ENCODE measurements at places on chromosomes 1 and 21. TPM values are rescaled to one million over a fixed set of nuclear protein-coding genes. Genes with fewer than 3 reads are reported as not detected.

The STXBP3 gene
- total RNA-seq = 44.7 TPM

The OR2L8 gene
- not detected for total RNA-seq

- no peak for DNase-seq
These were observed 4.7 kb downstream of the C1orf35 start for GRCh38 chr1:228098323-228098931.

The RHEX gene
- not detected for total RNA-seq

GRCh38 chr1:159279773-159280172, 22.4 kb upstream of the FCER1A start:
- no peak for DNase-seq

DNA sequence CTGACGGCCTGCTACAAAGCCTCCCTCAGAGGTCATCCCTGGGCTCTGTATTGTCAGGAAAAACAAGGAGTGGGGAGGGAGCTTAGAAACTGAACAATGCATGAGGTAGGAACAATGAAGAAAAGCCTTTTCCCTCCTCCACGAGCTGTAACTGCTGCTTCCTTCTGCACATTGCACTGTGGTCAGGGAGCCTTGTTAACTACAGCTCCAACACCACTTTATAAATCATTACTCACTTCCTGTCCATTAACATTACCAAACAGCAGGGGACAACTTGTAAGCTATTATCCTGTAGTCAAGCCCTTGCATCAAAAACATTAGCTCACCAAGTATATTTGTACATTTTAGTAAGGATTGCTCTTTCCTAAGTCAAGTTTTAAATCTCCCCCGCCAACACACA, 336.0 kb upstream of the NR5A2 start:
- peak; percentile 81 for DNase-seq

DNA sequence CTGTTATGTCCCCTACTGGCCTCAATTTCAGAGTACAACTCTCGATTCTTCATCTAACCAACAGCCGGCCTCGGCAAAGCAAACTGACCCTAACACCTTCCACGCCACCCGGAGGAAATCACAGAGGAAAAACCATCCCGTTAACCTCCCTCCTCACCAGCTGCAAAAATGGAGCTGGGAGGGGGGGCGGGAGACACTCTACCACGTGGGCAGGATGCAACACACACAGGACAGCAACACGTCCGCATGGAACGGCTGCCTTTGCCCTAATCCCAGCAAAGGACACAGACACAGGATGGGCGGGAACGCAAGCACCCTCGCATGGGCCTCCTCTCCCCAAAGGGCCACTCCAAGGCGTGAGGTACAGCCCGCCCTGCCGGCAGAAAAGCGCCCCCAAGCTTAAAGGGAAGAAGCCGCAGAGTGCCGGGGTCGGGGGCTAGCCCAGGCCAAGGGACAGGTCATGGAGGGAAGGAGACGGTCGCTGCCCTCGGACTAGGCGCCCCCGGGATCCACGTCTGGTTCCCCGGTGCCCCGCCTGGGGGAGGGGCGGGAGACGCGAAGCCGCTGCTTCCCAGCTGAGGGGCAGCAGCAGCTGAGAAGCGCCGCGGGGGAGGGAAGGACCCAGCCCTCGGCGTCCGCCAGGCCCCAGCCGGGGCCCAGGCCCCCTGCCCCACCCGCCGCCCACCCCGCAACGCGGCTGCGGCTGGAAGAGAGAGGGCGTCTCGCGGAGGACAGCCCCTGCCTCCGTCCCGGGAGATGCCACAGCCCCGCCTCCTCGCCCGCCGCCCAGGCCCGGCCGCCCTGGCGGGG, 590 bp downstream of the FOXJ3 start:
- DNase-seq = peak; percentile 63

- DNase-seq = no peak
These were observed 7.7 kb upstream of the CD34 start for GRCh38 chr1:207918581-207918980.

DNA sequence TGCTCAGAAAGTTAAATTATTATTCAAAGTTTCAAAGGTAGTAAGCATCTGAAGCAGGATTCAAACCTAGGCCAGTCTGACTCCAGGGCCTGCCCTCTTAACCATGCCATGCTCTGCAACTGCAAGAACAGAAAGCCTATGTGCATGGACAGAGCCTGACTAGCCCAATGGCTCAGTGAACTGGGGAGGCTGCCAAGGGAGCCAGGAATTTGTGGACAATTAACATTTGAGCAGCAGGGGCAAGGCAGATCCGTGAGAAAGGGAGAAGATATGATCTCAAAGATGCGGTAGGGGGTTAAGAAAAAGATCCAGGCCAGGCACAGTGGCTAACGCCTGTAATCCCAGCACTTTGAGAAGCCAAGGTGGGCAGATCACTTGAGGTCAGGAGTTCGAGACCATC, 6.5 kb upstream of the ATP1A4 start:
- DNase-seq = peak; percentile 56

DNA sequence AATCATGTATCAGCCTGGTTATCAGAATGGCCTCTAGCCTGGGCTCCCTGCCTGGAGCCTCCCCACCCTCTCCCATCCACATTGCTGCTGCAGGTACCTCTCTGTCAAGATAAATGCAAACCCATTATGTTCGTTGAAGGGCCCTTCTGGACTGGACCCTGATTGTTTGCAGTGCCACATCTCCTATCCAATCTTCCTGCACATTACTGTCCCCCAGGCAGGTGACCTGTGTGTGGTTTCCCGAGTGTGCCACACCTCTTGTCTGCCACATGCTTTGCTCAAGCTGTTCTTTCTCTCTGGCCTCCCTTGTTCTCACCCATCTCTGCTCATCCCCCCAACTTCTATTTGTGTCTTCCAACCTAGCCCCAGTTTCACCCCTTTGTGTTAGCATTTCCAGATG, 32.4 kb downstream of the IER5 start:
- no peak for DNase-seq

The DNM3 gene
- 0.25 TPM for total RNA-seq

GRCh38 chr1:67863637-67864036, 30.4 kb upstream of the GNG12 start:
- no peak for DNase-seq

DNA sequence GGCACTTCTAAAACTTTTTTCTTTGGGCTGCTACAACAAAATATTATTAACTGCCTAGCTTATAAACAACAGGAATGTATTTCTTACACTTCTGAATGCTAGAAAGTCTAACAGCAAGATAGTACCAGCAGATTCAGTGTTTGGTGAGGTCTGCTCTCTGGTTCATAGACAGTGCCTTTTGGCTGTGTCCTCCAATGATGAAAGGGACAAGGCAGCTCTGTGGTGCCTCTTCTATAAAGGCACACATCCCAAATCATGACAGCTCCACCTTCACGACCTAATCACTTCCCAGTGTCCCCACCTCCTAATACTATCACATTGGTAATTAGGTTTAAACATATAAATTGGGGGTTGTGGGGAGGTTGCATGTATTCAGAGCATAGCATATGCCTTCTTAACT, 9.5 kb downstream of the CFH start:
- no peak for DNase-seq

The IGSF5 gene
- not detected for total RNA-seq

The PATJ gene
- 7.5 TPM for total RNA-seq

GRCh38 chr1:1175221-1176062, 1.8 kb downstream of the TTLL10 start:
- no peak for DNase-seq

- no peak for DNase-seq
These were observed 59.0 kb downstream of the NDUFS5 start for GRCh38 chr1:39085174-39085573.

DNA sequence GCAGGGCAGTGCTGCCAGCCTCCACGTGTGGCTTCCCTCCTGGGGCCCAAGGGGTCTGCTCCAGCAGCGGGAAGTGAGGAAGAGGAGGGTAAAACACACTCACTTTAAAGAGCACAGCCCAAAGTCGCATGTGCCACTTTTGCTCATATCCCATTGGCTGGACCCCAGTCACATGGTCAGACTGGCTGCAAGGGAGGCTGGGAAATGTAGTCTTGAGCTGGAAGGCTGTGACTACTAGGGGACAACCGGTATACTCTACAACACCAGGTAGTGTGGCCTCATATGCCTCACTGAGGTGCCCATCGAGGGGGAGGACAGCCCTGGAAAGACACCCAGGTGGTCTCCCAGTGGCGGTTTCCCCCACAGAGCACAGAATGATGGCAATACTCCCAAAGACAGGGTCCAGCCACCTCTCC, 45.2 kb downstream of the CAMK2N1 start:
- DNase-seq = peak; percentile 33

DNA sequence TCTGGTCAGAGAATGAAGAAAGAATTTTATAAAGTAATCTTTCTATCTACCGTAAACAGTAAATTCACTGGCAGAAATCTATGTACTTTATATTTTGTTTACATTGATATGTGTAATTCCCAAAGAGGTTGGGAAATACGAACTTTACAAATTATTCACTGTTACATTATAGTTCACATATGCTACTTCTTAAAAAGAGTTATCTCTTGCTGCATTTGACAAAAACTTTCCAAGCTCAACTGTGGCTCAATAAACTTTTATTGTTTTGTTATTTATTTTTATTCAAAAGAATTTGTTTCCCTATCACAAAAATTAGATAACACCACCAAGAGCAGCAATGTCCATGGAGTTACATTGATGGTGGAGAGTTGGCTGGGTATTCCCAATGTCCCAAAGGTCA, 201.2 kb upstream of the TNR start:
- no peak for DNase-seq

Data from HFFc6 (cell line).